ENCODE measurements at places on chromosomes 5 and 9.

GRCh38 chr9:112771359-112772214, 21.0 kb downstream of the SNX30 start:
- DNase-seq = no peak

- DNase-seq = no peak
Observed at GRCh38 chr5:160378330-160378729, 7.9 kb upstream of the C1QTNF2 start.

DNA sequence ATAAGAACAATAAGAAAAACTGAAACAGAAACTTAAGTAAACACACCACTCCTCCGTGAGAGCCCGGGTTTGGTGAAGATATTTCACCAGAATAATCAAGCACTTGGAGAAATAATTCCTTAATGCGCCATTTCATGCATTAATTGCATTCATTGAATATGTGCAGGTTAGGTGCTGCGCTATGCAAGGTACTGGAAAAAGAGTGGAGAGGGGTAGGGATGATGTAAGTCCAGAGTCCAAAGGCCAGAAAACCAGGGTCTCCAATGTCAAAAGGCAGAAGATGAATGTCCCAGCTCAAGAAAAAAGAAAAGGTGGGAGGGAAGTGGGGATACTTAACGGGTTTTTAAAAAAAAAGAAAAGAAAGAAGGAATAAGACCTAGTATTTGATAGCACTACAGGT, 669 bp upstream of the ZFP37 start:
- no peak for DNase-seq

- no peak for DNase-seq
Observed at GRCh38 chr9:73239570-73240265, 88.1 kb downstream of the ANXA1 start.

DNA sequence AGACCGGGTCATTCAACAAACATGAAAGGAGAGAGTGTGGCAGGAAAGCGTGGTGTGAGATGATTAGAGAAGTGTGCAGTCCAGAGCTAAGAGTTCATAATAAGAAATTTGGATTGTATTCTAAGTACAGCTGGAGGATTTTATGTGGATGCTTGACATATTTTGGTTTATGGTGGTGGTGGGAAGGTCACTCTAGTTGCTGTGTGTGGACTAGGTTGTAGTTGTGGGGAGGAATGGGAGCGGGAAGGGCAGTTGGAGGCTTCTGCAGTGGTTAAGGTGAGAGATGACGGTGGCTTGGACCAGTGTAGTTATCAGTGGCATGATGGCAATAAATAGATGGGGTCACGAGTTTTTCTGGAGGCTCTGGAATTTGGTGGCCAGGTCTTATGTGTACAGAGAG, 45.7 kb upstream of the GPR151 start:
- DNase-seq = no peak

- DNase-seq = peak; percentile 20
Observed at GRCh38 chr9:20990867-20991266, 40.6 kb downstream of the HACD4 start.

- DNase-seq = no peak
Observed at GRCh38 chr9:124198331-124198730, 59.4 kb upstream of the NEK6 start.

GRCh38 chr5:58009754-58010153, 450.1 kb downstream of the PLK2 start:
- no peak for DNase-seq

GRCh38 chr5:178234121-178234749, 1.6 kb upstream of the PHYKPL start:
- no peak for DNase-seq

DNA sequence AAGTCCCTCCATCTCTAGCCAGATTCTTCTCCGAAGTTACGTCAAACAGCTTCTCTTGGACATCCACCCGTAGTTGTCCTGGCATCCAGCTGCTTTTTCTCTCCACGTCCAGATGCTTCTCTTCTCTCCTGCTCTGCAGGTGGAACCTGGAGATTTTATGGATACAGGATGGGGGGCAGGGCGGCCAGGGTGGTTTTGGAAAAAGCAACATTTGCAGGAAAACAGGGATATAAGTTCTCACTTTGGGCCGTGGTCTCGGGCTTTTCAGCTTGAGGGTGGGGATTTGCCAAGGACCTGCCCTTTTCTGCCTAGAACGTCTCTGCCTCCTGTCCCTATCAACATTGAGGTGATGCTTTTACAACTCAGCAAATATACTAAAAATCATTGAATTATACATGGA, 1941.6 kb upstream of the C9orf72 start:
- DNase-seq = no peak

DNA sequence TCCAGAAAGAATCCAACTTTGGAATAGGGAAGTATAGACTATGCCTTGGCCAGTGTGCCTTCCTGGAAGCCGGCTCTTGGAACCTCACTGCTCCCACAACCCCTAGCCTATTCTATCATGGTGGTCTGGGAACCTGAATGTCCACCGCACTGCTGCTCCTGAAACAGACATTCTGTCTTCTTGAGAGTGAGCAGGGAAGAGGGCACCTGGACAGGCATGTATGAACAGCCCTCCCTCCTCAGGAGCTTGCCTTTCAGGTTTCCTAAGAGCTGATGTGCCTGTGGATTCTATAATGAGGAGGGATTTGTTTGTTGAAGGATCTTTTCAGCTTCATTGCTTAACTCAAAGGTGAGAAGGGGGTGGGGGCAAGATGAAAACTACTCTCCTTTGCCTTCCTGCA, 55.1 kb upstream of the XPA start:
- DNase-seq = no peak

DNA sequence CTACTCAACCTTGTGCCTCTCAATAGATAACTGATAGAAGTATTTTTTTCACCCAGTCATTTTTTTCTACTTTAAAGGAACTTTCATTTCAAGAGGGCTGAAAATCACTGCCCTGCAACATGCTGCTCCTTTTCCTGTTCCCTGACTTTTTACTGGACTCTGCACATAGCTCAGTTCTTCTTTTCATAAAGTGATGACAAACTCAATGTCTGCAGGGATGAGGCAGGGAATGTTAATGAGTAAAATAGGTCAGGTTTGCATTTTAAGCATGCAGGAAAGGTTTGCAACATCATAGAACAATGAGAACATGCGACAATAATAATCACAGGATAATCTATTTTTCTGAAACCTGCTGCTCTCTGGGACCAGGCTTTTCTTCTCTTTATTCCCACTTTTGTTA, 172.2 kb upstream of the SGCD start:
- DNase-seq = no peak

DNA sequence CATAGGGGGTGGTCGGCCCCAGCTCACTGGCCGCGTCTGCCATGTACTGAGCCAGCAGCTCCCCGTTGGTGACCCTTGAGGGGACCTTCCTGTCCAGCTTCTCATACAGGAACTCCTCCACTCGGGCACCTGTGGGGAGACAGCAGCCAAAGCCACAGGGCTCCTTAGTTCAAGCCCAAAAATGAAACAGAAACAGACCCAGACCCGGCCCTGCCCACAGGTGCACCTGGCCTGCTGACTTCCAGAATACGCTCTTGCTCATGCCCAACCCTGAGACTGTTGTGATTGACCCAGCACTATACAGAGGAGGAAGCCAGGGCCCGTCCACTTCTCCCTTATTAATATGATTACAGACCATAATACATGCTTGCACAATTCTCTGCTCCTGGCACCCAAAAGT, 7.0 kb downstream of the SH3GLB2 start:
- no peak for DNase-seq

DNA sequence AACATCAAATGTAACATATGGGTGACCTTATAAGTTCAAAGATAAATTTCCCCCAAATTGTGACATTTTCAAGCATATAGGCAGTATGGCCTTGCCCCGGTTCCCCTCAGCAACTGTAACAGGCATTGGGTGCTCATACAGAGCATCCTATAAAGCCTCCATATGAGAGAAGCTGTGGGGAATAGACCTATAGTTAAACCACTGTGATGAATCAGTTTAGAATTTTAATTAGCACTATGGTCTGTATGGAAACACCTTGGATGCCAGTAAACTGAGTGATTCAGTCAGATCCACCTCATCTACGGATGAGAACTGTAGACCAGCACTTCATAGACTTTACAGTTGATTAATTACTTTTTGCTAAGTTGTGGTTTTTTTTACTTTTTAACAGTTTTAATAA, 79.4 kb downstream of the ERCC6L2 start:
- DNase-seq = no peak

DNA sequence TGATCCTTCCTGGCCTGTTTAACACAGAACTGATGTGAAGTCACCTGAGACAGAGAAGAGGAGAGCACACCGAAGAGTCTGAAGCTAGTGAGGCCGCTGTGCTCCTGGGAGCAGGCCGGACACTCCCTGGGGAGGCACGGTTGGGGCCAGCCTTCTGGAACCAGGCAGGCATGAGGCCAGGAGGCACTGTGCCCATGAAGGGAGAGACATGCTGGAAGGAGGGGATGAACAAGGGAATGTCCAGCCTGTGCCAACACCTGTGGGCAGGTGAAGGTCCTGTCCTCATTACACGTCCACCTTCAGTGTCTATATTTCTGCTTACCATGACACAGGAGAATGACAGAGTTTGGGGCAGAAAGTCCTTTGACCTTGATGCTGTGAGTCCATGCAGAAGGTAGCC, 183.8 kb upstream of the S1PR3 start:
- no peak for DNase-seq

DNA sequence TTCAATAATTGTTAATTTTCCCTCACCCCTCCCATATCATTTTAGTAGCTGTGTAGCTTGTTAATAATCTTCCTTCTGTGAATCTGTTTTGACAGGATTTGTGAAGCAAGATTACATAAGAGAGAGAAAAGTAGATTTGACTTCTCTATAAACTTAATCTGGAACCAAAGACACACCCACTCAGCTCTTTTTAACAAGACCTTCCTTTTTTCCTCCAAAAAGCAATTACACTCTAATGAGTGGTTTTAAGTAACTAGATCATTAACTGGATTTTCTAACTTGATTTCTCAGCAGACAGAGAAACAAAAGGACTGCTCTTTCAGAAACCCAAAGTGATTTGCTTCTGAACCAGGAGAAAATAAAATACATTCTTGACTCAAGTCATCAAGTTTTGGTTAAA, 21.9 kb downstream of the RFK start:
- DNase-seq = no peak

DNA sequence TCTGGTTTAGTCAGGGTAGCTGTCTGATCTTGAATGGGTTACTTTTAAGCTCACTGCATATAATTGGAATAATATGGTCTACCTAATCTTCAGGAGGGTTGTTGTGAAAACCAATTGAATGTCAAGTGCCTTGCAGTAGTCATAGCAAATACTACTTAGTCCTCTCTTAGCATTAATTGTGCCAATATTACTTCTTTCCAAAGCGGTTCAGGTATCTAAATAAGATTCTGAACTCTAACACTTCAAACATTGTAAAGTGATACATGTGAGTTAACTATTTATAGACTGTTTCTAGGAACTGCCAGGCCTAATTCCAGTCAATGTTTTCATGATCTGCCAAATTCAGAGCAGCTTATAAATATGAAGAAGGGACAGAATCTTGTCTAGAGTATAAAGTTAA, 140.2 kb downstream of the SH3GL2 start:
- no peak for DNase-seq

DNA sequence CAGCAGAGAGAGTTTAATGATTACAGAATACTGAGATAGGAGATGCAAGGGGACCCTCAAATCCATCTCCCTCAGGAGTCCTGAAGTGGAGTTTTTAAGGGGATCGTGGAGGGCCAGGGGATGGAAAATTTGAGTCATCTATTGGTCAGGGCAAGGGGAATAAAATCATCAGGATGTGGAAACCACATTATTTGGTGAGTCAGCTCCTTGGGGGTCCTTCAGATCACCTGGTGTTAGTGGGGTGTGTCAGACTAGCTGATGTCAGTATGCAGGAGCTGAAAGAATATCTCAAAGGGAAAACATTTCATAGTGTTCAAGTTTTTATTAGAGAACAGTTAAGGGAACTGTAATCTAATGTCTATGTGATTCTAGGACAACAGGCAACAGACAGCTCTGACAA, 183.0 kb upstream of the FTMT start:
- DNase-seq = no peak

GRCh38 chr5:122907276-122907675, 61.9 kb downstream of the SNX24 start:
- no peak for DNase-seq

DNA sequence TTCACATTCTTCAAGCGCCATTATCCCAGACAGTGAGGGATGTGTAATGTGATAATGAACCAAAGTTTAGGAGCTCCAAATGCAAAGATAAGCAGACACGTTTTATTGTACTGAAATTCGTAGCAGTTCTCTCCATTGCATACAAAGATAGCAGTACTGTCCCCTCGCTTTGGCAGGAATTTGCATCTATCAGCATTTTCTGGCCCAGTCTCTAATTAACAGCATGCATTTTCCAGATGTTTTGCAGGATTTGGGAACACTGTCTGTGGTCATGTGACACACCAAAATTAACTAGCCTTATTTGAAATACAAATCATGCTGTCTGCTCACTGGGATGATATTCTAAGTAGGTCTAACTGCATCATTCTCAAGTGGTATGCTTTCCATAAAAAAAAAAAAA, 235.9 kb upstream of the TRPM3 start:
- no peak for DNase-seq

DNA sequence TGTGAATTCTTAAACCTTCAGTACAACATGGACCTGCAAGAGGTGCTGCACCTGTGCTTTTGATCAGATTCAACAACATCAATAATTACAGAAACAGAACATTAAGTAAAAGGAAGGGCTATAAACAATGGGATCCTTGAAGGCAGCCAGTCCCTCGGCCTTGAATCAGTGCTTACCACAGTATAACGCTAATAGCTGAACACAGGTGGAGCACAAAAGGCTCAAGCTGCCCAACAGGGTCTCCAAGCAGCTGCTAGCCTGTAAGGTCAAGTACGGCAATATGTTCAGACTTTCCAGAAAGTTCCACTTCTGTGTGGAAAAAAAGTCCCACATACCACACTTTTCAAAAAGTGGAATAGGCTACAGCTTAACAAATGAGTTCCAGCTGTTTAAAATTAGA, 61.9 kb upstream of the ITGA1 start:
- DNase-seq = no peak

- no peak for DNase-seq
Observed at GRCh38 chr9:112520656-112521055, 34.0 kb downstream of the KIAA1958 start.

- DNase-seq = no peak
Observed at GRCh38 chr5:8848997-8849594, 696.8 kb downstream of the SEMA5A start.

DNA sequence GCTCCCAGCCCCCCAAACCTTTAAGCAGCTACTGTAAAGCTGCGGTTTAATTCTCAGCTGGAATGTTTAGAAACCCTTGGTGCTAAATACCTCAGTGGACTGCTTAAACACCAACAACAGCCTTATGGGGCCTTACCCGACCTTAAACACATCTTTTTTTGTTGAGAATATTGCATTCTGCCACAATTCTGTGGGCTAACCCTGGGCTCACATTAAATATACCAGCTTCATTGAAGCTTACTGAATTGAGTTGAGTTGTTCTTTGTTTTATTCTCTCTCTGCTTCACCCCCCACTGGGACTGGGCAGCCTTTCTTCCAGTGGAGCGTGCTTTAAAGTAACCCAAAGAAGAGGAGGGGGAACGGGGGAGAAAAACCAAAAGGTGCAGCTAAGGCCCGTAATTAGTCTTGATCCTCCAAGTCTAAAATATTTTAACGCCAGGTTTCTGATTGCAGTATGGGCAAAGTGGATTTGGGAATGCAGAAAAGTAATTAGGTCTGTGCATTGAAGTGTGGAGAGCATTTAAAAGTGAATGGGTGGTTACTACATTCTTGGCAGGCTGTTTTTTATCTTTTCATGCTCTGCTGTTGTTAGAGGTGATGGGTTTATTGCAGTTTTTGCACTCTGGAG, 281.2 kb downstream of the NR2F1-AS1 start:
- DNase-seq = no peak

GRCh38 chr5:171610686-171611085, 174.9 kb upstream of the SMIM23 start:
- no peak for DNase-seq
